ENCODE measurements at places on chromosomes 6 and 20.
A peak's percentile ranks its signal among the peaks of the same experiment; 100 is the strongest.

- no peak for DNase-seq
Observed at GRCh38 chr20:44033344-44033743, 118.7 kb downstream of the TOX2 start.

DNA sequence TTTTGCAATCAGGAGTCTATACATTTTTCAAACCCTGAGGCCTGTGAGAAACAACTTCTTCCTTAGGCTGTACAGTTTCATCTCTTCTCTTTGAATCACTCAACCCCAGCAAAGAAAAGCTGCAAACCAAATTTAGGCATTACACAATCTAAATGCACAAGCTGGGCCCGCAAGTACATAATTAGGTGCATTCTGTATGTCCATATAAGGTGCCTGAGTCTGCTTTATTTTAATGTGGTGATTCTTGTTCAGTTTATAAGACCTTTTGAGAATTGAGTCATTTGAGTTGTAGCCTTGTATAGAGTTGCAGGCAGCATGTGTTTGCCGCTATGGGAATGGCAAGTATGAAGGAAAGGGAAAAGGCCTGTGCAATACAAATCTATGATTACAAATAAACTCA lies 709.6 kb upstream of the MARCKS start:
- no peak for DNase-seq

GRCh38 chr6:4472969-4473642 lies 303.1 kb upstream of the CDYL start:
- DNase-seq: no peak

DNA sequence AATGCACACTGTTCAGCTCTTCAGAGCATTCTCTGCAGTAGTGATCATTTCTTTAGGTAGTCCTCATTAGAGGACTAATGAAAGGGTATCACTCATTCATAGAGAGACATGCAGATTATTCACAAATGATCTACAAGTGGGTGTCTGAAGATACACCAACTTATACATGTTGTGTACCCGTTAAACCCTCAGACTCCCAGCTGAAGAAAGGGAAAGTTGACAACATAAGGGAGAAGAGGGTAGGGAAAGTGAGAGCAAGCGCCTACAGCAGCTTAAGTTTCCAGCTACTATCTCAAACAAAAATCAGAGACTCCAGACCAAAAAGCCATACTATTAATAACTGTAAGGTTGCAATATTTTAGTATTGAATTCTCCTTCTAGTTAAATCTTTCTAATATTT lies 37.1 kb downstream of the FAXC start:
- DNase-seq: no peak

DNA sequence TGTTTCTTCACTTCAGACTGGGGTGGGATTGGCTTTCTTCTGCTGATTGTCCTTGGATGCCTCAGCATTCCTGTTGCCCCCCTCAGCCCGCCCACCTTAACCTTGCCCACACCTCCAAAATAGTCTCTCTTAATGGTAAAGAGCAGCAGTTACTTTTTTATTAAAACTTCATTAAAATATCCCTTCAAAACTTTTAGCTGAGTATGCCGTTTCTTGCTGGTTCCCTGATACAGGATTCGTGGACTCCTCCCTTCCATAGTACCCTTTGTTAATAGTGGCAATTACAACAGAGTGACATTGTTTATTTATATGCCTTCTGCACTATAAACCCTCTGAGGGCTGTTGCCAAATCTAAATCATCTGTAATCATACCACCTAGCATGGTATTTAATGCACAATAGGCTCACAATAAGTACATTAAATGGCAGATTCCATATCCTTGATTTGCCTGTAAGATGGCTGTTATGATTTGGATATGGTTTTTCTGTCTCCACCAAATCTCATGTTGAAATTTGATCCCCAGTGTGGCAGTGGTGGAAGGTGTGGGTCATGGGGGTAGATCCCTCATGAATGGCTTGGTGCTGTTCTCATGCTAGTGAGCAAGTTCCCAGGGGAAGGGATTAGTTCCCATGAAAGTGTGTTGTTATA lies 3.5 kb upstream of the MOCS1 start:
- no peak for DNase-seq

DNA sequence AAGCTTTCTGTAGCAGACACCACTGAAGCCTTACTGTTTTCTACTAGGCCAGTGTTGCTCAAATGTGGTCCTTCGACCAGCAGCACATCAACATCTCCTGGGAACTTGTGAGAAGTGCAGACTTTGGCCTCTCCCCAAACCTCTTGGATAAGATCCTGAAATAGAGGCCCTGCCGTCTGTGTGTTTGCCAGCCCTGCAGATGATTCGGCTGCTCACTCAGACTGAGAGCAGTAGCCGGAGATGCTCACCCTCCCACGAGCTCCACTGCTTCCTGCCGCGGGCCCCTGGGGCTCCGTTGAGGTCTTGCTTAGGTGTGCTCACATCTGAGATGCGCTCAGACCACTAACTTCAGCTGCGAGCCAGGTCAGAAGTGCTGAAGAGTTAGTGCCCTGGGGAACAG lies 129.5 kb upstream of the SSTR4 start:
- no peak for DNase-seq

DNA sequence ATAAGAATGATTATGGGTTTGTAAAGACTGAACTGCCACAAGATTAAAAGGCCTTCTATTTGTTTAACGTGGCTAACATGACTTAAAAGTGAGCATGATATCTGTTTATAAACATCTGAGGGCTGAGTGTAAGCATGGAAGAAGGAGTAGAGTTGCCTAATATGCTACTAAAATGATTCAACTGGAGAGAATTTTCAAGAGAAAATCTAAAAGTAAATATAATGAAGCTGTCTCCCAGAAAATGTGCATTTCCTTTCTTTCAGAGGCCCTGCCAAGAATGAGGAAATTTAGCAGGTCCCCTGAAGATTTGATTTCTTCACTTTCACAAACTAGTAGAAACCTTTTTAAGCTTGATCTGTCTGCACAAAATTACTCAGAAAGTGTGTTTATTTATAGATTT lies 4.2 kb upstream of the EYA4 start:
- DNase-seq: no peak

DNA sequence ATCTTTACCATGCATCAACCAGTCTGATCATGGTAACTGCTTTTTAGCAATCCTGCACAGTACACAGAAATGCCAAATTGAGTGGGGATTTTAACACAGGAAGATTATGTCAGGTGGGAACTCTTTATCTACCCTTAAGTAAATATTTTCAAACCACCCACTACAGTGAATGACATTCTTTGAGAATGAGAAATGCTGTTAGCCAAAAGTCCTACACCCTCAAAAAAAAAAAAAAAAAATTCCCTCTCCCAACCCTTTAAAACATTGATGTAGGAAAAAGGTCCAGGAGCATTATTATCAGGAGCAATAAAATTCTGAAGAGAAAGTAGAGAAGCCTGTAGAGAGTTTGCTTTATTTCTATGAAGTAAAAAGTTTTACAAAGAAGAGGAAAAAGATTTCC lies 307.2 kb upstream of the THEMIS start:
- no peak for DNase-seq

GRCh38 chr6:112691289-112691688 lies 344.2 kb downstream of the RFPL4B start:
- peak; percentile 64 for DNase-seq

- no peak for DNase-seq
Observed at GRCh38 chr6:30007132-30007764, 53.8 kb upstream of the POLR1H start.

- no peak for DNase-seq
Observed at GRCh38 chr6:112259337-112259675, 4.9 kb upstream of the LAMA4 start.

- no peak for DNase-seq
Observed at GRCh38 chr6:162292915-162293314, 434.7 kb downstream of the PRKN start.

DNA sequence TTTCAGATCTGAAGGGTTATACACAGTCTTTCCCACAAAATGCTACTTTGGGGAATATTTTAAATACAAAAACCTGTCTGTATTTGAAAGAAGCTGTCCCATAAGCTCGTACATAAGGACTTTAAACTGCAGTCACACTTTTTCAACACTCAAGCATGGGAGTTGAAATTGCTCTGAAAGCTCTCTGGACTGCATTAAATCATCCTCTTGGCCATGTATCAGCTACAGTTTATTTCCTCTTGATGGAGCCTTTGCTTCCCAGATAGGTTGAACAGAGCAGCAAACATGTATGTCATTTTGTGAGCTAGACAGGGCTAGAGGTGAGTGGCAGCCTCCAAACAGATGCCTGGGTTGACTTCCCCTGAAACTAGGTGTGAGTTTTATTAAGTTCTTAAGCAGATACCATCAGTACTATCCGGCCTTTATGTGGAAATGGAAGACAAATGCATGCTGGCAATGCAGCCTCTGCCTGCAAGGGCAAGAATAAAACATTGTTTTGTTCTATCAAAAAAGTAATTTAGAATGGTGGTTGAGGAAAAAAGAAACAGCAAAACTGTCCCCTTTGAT lies 105.9 kb upstream of the ENPP5 start:
- no peak for DNase-seq

DNA sequence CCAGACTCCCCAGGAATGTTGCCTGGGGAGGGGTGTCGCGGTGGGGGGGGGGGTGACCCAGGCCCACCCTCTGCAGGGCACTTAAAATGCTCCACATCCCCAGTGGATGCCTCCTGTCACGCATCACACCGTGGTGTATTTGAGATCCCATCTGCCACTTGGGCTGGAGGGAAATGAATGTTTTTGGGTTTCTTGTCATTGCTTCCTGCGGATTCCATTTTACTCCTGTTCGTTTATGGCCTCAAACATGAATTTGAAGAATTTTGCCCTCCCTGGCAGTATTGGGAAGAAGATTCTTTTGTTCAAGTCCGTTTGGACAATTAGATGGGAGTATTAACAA lies 544 bp upstream of the KHDC1 start:
- no peak for DNase-seq

GRCh38 chr6:313917-314316 lies 21.6 kb downstream of the DUSP22 start:
- DNase-seq: no peak

DNA sequence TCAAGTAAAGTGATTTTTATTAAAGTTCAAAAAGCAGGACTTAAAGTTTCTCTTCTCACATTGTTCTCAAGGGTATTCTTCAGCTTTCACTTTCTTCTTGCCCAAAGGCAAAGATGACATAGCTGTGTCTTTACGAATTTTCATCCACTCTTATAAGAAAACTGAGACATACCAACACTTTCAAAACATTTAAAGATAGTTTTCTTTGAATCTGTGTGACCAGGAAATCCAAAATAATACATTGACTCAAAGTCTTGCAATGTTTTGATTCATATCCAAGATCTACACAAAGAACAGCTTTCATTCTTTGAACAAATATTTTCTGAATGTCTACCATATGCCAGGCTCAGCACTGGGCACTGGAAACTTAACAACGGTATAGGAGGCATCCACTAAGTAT lies 117.9 kb downstream of the SIM1 start:
- no peak for DNase-seq

DNA sequence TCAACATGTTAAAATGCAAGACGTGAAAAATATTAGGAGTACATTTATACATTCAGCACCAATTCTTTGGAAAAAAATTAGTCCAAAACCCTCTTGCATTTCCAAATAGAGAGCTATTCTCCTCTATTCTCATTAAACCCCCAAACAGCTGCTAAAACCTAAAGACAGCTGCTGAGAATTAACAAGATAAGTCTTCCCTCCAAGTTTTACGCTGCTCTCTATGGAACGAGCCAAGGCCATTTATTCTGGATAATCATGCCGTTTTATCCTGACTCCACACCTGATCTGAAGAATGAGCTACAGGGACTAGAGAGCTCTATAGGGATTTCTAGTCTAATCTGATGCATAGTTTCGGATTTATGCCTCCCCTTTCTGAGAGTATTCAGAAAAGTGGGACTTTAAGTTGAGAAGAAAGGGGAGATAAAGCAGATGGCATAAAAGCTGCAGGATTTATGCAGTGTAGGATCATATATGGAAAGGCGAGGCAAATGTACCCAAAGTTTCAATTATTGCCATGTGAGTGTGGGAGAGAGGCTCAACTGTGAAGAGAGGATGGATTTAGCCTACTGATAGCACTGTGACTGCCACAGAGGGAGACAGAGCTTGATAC lies 64.7 kb upstream of the HS3ST5 start:
- no peak for DNase-seq

- DNase-seq: no peak
Observed at GRCh38 chr20:32482442-32483261, 102.5 kb downstream of the NOL4L start.

DNA sequence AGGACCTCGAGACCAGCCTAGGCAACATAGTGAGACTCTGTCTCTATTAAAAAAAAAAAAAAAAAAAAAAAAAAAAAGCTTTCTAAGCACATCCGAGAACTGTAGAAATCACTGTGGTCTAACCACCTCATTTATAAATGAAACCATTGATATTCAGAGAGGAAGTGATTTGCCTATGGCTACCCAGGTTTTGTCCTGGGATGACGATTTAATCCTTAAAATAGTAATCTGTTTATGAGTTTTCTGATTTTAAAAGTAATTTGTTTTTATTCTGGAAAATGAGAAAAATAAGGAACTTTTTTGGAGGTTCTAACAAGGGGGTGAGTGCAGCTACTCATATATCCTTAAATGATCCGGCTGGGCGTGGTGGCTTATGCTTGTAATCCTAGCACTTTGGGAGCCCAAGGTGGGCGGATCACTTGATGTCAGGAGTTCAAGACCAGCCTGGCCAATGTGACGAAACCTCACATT lies 6.5 kb upstream of the BTN3A2 start:
- no peak for DNase-seq

DNA sequence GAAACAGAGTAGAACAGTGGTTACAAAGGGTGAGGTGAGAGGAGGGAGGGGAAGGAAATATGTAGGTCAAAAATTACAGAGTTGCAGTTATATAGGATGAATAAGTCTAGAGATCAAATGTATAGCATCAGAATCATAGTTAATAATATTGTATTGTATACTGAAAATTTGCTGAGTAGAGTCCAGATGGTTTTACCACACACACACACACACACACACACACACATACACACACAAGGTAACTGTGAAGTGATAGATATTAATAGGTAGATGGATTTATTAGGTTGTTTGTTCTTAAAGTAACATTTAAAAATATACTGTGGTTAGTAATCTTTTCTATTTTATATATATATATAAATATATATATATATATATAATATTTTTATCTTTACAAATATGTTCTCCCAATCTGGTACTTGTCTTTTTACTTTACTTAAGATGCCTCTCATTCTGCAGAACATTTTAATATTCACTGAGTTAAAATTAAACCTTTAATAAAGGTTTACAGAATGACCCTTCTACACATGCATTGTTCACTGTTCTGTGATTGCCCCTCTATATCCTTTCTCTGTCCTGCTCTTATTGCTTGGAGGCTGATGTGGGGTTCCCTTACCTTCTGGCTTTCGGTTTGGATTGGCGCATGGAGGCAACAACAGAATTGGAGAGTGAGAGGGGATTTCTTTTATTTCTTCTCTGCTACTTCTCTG lies 408 bp downstream of the PTCHD4 start:
- DNase-seq: no peak

DNA sequence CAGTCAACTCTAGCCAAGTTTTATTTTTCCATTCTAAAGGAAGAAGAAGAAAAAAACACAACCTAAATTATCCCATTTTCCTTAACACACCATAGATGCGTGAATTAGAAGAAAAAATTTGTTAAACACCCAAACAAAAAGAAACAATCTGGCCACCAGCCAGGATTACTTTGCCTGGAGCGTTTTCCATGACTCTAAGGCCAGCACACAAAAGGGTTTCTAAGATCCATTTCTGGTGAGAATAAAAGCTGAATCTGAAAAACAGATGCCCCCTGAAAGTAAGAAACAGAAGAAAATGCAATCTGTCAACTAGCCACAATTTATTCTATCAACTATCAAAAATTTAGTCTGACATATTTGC lies 267.2 kb upstream of the SULF2 start:
- no peak for DNase-seq

All from retinal pigment epithelial cell (primary cell).